Suprapubic skin (tissue), 4 donors: ENCODE measurements at places on chromosomes 6 and 20.

GRCh38 chr6:108627692-108628550 lies 67.2 kb downstream of the FOXO3 start:
- DNase-seq: no peak

GRCh38 chr20:37898233-37899104 lies 4.5 kb upstream of the VSTM2L start:
- DNase-seq: no peak

GRCh38 chr20:41004531-41005360 lies 23.9 kb upstream of the TOP1 start:
- no peak for DNase-seq

DNA sequence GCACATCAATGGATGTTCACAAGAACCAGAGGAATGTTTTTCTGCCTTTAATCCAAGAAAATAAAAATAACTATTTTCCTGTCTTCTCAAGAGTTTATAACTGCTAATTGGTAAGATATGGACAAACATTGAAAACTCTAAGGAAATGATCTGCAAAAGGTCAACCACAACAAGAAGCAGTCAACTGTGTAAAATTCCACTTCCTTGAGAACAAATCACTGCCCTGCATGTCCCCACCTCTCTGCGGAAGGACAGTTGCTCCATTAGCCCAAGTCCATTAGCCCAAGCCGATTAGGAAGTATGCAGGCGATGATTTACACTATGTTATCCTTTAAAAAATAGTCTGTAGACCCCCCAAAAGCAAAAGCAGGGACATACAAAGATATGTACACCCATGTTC lies 27.6 kb downstream of the SLC22A23 start:
- DNase-seq: no peak
